ENCODE measurements at places on chromosomes 11 and 22.

DNA sequence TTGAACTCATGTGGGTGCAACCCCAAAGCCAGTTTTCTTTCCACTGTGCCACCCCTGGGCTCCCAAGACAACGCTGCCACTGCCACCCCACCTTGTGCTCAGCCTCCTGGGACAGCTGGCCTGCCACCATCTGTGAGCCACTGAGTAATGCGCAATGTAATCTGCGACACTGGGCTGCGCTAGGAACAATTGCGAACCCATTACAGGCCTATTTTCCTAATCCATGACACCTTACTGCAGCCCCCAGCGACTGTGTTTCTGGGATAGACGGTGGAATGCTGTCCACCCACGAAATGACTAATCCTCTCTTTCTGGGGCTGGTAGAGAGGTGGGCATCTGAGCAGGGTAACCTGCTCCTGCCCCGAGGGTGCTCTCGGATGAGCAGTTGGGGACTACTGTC, 22.2 kb downstream of the FLRT1 start:
- no peak for DNase-seq

- DNase-seq = no peak
These were observed 23.7 kb upstream of the CTR9 start for GRCh38 chr11:10727146-10727851.

GRCh38 chr11:121328176-121328966, 35.8 kb downstream of the SC5D start:
- DNase-seq = peak; percentile 26

DNA sequence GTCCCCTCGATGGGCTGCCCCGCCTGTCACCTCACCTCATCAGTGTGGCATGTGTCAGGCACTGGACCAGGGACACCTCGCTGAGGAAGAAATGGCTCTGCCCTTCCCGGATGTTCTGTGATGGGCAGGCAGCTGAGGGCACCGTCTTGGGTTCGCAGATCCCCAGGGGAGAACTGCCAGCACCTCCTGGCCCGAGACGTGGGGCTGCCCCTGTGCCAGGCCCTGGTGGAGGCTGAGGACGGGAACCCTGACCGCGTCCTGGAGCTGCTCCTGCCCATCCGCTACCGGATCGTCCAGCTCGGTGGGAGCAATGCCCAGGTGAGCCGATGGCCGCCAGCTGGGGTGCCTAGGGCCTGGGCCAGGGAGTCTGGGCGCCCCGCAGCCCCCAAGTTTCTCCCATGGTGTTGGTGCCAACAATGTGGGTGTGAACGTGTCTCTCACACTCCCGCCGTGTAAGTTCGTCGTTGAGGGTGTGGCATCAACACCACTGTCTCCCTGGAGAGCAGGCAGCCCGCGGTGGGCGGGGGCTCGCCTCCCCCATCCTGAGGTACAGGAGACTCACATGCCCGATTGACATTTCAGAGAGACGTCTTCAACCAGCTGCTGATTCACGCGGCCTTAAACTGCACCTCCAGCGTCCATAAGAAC, 7.3 kb upstream of the GTSE1 start:
- DNase-seq = peak; percentile 66

GRCh38 chr22:26289611-26290101, 120.4 kb downstream of the SEZ6L start:
- no peak for DNase-seq

DNA sequence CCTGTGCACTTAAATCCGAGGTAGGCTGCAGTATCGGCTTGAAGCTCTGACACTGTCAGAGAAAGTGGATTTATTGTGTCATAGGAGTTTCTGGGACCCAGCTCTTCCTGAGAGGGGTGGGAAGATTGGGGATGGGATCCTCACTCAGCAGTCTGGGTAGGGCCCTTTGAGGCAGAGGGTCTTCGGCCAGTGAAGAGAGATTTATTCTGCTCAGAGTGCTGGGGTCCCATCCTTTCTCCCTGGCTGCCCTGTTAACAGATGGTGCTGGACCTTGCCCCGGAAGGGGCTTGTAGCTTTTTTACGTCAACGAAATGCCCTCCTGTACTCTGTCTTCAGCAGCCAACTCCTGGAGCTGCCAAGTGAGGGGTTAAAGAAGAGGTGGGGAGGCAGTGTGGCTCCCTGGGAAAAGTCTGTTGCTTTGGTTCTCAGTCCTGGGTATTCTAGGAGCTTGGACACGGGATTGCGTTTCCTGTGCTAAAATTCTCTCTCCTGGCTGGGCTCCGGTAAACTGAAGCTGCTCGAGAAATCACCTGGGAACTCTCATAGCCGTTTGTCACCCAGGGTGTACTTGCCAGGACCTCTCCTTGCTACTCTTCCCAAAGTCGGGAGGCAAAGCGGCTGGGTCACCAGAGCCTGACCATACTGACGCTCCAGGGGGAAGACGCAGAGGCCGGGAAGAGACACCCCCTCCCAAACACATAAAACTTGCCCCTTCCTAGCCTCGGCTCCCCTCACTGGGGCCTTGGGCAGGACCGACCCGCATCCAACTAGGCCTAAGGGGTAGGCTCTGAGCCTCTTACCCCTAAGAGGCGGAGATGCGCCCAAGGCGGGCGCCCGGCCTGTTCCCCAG, 806 bp upstream of the SMDT1 start:
- no peak for DNase-seq
